ENCODE measurements at places on chromosomes 1 and 21.

- no peak for DNase-seq
Measured at GRCh38 chr1:222095606-222096475, 354.0 kb upstream of the DUSP10 start.

DNA sequence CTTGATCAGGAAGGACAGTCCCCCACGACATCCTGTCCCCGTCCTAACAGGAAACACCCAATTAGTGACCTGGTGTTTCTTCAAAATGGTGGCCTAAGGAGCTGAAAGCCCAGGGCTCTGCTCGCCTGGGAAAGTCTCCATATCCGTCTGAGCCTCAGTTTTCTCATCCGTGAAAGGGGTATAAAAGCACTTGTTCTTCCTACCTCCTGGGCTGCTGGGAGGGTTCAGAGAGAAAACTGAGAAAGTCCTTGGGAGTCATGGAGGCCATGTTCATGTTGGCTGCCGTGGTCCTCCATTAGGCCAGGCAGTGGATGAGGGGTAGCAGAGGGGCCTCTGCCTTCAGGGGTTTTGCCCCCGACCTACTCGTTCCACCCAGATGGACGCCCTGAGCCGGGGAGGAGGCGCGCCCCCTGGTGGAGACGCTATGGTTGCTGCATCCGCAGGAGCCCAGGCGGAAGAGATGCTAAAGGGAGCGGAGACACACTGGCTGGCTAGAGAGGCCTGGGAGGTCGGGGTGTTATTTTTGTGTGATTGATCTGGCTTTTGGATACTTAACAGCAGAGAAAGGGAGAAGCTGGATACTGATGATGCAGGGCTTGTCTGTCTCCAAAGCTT, 113.5 kb downstream of the PRDM2 start:
- DNase-seq: no peak

DNA sequence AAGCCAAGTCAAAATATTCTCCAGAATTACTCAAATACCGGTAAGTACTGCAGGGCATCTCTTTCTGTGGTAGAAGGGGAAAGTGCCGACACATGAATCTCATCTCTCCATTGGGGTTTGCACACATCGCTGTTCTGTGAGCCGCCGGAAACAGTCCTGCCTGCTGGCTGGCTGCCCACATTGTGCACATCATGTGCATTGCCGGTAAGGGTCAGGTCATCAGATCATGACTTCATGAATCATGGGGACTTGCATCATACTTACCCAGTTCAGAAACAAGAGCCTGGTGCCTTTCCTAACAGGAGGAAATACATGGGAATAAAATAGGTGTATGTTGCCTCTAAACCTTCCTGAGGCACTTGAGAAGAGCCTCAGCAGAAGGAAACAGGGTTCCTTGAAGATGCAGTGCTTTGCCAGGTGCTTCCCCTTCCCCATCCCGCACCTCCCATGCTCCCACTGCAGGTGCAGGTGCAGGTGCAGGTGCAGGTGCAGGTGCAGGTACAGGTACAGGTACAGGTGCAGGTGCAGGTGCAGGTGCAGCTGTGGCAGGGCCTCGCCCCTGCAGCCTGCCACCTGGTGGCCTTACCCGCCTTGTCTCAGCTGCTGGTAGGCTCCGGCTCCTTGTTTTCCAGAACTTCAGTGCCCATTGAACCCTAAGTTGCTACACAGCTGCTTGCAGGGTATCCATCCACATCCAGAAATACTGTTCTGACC, 26.5 kb downstream of the GPR137B start:
- DNase-seq: no peak

GRCh38 chr21:34345091-34345871, 18.5 kb upstream of the KCNE2 start:
- no peak for DNase-seq

- DNase-seq: no peak
Measured at GRCh38 chr1:227925582-227926198, 22.0 kb downstream of the WNT9A start.

DNA sequence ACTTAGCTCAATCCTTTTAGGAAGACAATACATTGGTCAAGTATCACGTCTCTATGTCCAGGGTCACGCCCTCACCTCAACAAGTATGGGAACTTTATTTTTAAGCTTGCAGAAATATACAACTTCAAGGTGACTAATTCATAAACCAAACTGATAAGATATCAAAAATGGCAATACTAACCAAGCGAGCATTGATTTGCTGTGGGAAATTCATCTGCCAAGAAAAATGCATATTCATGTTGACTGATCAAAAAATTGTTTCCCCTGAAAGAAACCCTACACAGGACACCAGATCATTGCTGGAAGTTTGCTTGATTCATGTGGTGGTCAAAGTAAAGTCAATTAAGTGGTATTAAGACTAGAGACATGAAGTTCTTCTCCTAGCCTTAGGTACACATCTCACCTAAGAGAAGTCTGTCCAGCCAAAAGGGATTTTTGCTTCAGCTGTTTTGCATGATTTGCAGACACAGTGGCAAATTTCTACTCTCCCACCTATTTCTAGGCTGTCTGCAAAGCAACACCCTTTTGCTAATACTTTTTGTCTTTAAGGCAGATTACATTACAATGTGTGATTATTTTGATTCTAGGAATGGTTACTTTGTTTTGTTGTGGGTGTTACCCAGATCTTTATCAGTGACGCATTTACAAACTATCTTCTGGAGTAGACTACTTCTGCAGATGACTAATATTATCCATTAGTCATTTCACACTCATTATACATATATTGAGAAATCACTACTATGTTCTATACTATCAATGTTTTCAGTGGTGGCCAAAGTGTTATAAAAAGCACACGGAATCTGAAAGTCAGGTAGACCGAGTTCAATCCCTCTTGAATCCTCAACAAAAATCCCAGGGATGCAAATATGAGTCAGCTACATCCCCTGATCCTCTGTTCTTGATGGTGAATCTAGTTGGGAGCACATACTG, 12.4 kb downstream of the SAMSN1 start:
- DNase-seq: no peak

- no peak for DNase-seq
Measured at GRCh38 chr1:111140680-111140967, 601 bp downstream of the CEPT1 start.

DNA sequence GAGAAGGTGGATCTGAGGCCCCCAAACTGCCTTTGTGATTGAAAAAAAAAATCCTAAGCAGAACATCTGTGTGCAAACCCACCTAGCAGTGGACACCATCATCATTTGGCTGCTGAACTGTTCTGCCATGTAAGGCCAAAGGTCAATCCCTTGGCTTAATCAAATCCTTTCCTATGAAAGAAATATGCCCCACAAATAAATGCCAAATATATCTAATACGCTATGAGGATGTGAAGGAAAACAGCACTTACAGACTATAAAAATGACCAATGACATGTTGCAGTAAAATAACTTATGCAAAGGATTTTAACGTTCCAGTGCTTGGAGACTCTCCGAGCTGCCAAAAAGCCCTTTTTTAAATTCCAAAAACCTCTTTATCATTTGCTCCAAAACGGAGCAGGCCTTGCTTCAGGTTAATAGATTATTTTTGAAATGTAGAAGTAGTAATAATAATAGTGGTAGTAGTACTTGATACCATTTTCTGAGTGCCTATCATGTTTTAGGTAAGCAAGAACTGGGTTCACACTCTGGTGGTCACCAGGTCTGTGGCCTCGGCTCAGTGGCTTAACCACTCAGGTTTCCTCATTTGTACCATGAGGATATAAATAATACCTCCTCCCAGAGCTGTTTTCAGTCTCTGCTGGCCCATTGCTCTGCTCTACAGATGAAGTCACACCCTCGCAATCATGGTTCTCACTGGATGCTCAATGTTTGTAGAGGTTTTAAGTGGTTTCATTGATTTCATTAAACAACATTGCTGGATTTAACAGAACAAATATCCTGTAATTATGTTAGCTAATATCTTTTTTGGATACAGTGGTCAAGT, 47.9 kb upstream of the EDEM3 start:
- DNase-seq: no peak

DNA sequence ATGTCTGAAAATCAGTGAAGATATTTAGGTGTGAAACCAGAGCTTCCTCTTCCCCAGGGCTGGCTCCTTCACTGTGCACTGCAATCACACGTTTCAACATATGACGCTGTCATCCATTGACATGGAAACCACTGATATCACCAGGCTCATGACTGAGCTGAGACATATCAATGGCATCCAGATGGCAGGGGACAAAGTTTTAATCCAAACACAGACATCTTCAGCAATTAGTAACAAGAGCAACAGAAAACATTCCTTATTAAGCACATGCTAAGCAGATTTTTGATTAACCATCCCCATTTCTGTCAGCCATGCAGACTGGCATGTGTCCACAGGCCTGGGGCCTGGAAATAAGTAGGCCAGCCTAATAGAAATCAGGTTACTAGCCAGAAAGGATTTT, 108.0 kb upstream of the ADAR start:
- no peak for DNase-seq

DNA sequence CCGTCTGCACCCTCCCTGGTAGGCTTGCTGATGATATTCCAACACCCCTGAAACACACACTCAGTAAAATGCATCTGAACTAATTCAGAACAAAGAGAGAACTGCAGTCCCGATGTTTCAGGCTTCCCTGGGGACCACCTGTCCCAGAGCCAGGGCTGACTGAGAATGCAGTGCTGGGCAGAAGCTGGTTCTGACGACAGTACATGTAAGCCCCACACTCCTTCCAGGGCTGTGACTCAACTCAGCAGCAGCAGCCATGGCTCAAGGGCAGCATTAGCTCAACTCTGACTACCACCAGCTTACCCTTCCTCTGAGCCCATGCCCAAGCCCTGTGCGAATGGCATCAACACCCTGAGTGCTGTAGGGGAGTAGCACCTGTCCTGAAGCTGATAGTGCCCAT, 56.4 kb upstream of the SIPA1L2 start:
- no peak for DNase-seq

GRCh38 chr1:145719230-145720079, at the start of gene CD160:
Gene CD160, plus strand, starts transcription at chr1:145719499. Its CDS starts 8,829 bp downstream, at chr1:145728328.
- no peak for DNase-seq

DNA sequence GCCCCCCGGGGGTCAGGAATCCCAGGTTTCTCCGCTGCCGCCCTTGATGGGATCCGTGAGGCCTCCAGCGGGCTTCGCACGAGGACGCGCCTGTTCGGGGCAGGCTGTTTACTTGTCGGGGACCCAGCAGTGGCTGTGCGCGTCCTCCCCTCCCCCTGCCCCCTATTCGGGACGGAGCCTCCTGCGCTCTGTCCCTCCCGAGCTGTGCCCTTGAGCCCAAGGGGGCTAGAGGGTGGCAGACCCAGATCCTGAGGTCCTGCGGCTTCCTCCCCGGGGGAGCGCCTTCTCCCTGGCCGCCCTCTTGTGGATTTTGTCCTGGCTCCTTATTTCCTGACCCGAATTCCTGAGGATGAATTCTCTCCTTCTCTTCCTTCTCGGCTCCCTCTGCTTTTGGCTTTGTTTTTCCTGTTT, 38.4 kb downstream of the PIK3CD start:
- DNase-seq: no peak

Measured in caudate nucleus (tissue), 63 donors.